Mesendoderm (in vitro differentiated cells): ENCODE measurements at places on chromosomes 5 and 9.

GRCh38 chr5:16992444-16992843 is 56.4 kb upstream of the MYO10 start:
- no peak for DNase-seq

- DNase-seq, result peak; percentile 83
Measured at GRCh38 chr5:180785121-180785781, 17.4 kb downstream of the MGAT1 start.

DNA sequence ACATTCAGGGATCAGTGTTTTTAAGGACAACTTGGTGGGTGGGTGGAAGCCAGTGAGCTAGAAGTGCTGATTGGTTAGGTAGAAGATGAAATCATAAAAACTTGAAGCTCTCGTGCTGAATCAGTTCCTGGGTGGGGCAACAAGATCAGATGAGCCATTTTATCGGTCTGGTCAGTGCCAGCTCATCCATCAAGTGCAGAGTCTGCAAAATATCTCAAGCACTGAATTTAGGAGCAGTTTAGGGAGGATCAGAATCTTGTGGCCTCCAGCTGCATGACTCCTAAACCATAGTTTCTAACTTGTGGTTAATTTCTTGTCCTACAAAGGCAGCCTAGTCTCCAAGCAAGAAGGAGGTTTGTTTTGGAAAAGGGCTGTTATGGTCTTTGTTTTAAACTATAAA is 166.4 kb downstream of the FAM170A start:
- no peak for DNase-seq

DNA sequence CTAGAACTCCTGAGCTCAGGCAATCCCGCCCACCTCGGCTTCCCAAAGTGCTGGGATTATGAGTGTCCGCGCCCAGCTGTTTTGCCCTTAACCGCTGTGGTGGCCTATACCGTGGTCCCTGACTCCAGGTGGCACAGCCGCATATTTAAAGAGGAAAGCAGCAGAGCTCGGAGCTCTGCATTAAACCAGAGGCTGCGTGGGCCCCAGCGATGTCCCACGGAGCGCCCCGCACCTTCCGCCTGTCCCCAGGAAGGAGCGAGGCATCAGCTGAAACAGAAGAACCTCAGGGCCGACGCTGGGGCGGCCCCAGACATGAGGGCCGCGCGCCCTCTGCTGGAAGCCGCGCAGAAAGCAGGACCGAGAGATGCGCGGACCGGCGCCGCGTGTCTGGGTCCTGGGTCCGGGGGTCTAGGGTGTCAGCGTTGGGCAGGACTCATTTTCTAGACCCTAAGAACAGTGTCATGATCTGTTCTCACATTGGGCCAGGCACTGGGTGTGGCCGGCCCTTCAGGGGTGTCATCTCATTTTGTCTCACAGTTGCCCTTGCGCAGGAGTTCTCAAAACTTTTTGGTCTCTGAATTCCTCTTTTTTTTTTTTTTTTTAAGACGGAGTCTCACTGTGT is 37.7 kb downstream of the LAMC3 start:
- peak; percentile 80 for DNase-seq

DNA sequence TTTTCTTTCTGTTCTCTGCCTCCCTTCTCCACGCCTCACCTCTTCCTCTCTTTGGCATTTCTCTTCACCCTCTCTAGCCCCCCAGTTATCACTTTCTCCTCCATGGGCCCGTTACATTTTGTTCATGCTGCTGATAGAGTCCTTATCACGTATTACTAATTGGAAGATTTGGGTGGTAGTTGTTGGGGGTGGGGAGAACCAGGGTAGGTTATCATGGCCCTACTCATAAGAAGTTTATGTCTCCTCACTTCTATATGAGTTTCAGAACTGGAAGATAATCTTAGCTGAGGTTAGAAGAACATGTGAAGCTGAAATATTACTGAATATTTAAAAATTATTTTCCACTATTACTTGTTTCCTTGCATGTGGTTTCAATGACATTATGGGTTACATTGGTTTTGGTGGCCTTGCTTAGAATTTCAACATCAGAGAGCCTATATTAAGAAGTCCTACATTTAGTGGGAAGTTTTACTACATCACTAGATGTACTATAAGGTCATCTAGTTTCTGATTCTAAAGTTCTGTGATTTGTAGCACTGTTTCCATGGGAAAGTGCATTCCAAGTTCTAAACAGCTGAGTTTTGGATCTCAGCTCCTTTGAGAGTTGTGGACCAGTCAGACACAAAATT is 36.8 kb downstream of the PIP5K1B start:
- no peak for DNase-seq

DNA sequence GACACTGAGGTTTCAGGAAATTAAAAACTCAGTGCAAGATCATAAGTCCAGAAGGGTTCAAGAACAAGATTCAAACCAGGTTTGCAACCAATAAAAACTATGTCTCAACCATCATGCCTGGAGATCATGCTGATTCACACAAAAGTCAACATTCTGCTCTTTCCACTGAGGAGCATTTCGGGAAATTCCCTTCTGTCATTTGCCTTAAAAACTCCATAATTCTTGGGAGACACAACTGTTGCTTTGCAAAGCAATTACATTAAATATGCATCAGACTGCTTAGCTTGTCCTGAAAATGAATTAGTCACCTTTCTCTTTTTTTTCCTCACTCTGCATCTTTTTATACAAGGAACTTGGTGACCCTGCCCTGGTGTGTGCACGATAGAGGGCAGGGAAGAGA is 275.9 kb upstream of the ZNF462 start:
- no peak for DNase-seq

DNA sequence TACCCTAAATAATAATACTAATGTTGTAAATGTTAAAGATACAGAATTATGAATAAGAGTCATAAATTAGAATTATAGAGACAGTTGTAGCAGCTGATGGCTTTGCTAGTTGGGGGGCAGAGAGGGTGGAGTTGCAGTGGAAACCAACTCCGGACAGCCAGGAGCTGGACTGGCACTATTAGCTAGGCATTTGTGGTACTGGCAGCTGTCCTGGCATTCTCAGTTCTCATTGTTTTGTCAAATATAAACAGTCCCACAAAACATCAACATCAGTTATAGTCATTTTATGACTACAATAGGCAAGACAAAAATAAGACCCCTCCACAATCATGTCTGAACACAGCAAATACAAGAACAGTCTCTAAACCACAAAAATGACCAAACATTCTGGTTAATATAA is 2.8 kb upstream of the FBXL17 start:
- DNase-seq, result no peak

GRCh38 chr9:3775968-3776367 is 250.2 kb upstream of the RFX3 start:
- DNase-seq, result no peak

- peak; percentile 68 for DNase-seq
Measured at GRCh38 chr9:128882677-128883603, 1.0 kb downstream of the LRRC8A start.

- DNase-seq, result peak; percentile 64
Measured at GRCh38 chr9:31542384-31543055, 841.9 kb upstream of the ACO1 start.

GRCh38 chr5:172591636-172592035 is 49.4 kb upstream of the NEURL1B start:
- no peak for DNase-seq

DNA sequence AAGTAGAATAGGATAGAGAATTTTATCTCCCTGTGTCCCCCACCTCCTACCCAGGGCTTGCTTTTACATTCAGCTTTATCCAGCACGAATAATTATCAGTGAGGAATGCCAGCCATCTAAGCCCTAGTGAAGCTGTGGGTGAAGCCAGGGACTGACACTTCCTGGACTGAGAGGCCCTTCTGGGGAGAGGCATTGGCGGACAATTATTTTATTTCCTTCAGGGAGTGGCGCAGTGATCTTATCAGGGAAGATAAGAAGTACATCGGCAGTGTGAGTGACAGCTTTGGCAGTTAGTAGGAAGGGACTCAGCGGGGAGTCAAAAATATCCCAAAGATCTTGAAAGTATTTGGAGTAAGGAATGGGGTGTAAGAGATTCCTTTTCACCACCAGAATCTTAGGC is 34.9 kb upstream of the RPS23 start:
- peak; percentile 83 for DNase-seq

- DNase-seq, result peak; percentile 44
Measured at GRCh38 chr5:148384380-148384737, 601 bp downstream of the FBXO38 start.

- no peak for DNase-seq
Measured at GRCh38 chr9:125586172-125586511, 120.9 kb downstream of the MAPKAP1 start.

DNA sequence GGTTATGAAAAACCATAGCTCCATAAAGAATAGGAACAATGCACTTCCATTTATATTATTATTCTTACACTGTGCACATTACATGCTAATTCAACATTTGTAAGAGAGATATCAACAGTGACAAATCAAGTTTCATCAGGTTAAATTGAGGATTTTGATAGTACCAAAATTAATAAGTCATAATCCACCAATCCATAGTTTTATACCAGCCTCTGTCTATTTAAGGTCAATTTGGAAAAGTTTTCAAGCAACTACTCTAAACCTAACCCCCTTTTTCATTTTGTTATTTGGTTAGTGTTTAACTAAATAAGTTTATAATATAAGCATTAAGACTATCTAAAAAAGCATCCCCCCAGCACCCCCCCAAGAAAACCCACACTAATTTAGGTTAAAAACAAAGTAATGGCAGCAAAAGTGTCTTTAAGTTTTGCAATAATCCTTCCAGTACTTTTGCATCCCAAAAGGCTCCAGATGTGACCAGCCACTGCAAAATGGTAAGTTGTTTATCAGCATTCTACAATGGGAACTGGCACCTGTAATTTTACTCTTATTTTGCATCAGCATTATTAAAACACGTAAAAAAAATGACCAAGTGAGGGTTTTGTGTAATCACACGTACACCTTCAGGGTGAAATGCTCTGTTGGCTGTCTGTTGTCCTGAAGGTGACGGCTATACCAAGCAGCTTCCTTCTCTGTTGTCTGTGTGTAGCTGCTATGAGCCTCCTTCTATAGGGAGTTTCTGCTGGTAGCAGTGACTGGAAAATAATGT is 36.8 kb upstream of the SSBP2 start:
- DNase-seq, result peak; percentile 65

GRCh38 chr5:89187883-89188465 is 305.0 kb upstream of the MEF2C start:
- DNase-seq, result no peak

DNA sequence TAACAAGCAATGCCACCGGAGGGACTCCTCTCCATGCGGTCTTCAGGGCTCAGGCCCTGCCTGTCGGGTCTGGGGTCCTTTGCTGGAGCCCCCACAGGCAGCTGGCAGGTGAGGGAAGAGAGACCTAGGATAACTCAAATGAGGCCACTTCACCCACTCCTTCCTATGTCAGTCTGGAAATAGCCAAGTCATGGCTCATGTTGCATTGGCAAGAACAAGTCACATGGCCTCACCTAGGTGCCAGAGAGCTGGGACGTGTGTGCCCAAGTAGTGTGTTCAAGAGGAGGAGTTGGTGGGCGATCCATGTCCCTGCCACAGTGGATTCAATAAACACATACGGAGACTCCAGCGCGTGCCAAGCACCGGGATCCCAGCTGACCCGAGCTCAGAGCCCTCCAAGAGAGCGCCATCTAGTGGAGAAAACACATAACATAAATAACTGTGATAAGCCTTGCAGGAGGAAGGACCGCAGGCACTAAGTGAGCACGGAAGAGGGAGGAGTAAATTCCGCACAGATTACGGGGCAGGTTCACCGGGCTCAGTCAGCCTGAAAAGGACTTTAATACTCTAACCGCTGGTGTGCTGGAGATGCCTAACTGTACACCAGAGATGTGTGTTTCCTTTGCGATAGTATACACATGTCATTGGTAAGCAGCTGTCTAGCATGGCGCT is 580.8 kb downstream of the CCDC171 start:
- DNase-seq, result peak; percentile 93

DNA sequence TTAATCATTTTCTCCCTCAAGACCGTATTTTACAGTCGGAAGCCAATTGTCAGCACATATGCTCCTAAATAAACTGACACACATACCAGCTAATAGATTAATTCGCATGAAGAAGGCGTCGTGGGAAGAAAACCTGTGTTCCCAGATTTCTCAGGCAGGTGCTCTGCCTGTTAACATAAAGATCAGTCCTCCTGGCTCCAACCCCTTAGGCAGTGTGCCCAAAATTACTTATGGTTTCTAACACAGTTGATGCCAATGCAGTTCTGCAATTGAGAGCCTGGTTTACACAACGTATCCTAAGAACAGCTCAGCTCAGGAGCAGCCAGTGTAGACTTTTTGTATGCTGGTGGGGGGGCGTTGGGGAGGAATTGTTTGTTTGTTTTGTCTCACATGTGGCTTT is 208.3 kb downstream of the ENC1 start:
- no peak for DNase-seq

- DNase-seq, result no peak
Measured at GRCh38 chr9:109907810-109908458, 127.9 kb downstream of the PALM2AKAP2 start.

DNA sequence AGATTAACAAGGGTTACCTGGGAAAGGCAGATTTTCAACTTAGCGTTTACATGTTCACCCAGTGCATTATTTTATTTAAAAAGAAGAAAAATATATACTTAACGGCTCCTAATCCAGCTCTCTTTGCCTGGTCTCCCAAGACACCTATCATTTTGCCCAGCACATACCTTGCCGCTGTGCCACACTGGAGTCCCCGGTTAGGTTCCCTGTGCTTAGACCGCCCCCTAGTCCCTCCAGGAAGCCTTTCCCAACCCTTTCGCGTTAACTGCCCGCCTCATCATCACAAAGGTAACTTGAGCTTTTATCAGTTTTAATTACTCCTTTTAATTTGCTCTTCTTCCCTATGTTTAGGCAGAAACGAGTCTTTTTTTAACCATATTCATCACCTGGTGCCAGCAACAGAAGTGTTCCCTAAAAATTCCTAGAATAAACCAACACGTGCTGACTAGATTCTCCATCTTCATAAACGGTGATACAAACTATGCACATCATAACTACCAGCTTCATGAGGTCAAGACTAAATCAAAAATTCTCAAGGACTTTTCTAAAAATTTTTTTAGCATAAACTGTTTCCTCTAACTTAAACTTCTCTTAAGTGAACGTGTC is 19.7 kb downstream of the DNAJA1 start:
- peak; percentile 74 for DNase-seq

DNA sequence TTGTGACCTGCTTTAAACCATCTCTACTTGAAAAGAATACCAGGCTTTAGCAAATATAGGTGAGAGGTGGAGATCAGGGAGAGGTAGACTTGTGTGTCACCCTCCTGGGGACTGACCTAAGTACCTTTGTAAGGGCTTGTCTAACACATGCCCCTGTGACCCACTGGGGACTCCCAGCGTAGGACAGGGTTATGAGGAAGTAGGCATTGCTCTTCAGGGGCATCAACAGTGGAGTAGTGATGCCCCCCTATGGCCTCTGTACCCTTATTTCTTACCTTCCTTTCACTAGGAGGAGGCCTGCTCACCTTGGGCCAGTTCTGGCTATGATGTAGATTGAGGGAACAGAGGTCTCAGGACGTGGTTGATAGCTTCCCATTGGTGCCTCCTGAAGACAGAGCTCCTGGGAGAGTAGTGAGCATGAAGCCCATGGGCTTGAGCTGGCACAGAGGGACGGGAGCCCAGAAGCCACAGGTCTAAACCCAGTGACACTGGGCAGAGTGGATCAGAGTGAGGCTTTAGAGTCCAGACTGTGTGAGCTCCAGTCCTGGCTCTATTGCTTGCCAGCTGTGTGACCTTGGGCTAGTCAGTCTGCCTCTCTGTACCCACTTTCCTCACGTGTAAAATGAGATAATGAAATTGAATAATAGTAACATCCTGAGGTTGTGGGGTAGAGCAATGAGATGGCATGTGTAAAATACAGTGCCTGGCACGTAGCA is 191.7 kb downstream of the AOPEP start:
- DNase-seq, result no peak

GRCh38 chr5:145350513-145350912 is 484.6 kb downstream of the PRELID2 start:
- no peak for DNase-seq

- DNase-seq, result no peak
Measured at GRCh38 chr9:20312732-20313131, 309.6 kb downstream of the MLLT3 start.
